Endothelial cell of umbilical vein (primary cell): ENCODE measurements at places on chromosomes 4 and X. TPM values are rescaled to one million over a fixed set of nuclear protein-coding genes. Genes with fewer than 3 reads are reported as not detected.

- DNase-seq: no peak
These were observed 915.7 kb upstream of the GRIA3 start for GRCh38 chrX:122268353-122268752.

GRCh38 chrX:56812515-56813105 lies 83.6 kb downstream of the NBDY start:
- DNase-seq: peak; percentile 4

Gene HHIP
- polyA plus RNA-seq: 227 and 239 TPM in 2 replicates

Gene RNF150
- 0.19 and 0.35 TPM in 2 replicates for polyA plus RNA-seq

Gene ZNF141
- polyA plus RNA-seq: 2.0 and 2.2 TPM in 2 replicates
